ENCODE measurements at places on chromosomes 6 and 20.
A peak's percentile ranks its signal among the peaks of the same experiment; 100 is the strongest.

- H3K4me3 ChIP-seq: no peak overlapping the region
- peaks cover 23% of the 10 kb centered on the region for H3K4me1 ChIP-seq
- H3K27ac ChIP-seq: no peak overlapping the region
- H3K27me3 ChIP-seq: peaks cover 15% of the 10 kb centered on the region
- no peak for DNase-seq
- no peaks in the 10 kb centered on the region for H3K36me3 ChIP-seq
These were observed 11.1 kb upstream of the FOXS1 start for GRCh38 chr20:31856516-31856915.

GRCh38 chr6:66717801-66718200 is 1010.8 kb upstream of the EYS start:
- H3K4me3 ChIP-seq: no peak overlapping the region
- no peak overlapping the region for H3K27ac ChIP-seq
- H3K36me3 ChIP-seq: no peaks in the 10 kb centered on the region
- no peak for DNase-seq
- no peaks in the 10 kb centered on the region for H3K27me3 ChIP-seq

- H3K27me3 ChIP-seq: peaks cover 49% of the 10 kb centered on the region
- H3K4me1 ChIP-seq: no peaks in the 10 kb centered on the region
- DNase-seq: no peak
- H3K36me3 ChIP-seq: no peaks in the 10 kb centered on the region
These were observed 224.4 kb downstream of the UST start for GRCh38 chr6:148971031-148971927.

- H3K4me1 ChIP-seq: peaks cover under 1% of the 10 kb centered on the region
- no peak overlapping the region for H3K27ac ChIP-seq
- no peak overlapping the region for H3K4me3 ChIP-seq
These were observed 143.3 kb downstream of the PRL start for GRCh38 chr6:22153384-22154158.

DNA sequence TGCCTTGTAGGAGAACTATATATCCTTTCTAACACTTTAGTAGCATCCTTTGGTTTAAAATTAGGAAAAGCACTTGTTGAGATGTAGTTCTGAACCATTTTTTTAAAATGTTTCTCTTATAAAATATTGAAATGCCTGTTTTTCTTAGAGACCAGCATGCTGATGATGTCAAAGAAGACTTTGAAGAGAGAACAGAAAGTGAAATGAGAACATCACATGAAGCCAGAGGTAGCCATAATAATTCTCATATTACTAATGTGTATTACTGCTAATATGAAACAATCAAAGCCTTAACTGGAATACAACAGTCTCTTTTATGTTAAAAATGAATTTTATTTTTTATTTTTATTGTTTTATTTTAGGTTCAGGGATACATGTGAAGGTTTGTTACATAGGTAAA is 102.0 kb downstream of the SAMD3 start:
- H3K4me3 ChIP-seq: no peak overlapping the region
- peaks cover 8% of the 10 kb centered on the region for H3K4me1 ChIP-seq
- DNase-seq: no peak
- peaks cover 41% of the 10 kb centered on the region for H3K36me3 ChIP-seq
- H3K27me3 ChIP-seq: no peaks in the 10 kb centered on the region

DNA sequence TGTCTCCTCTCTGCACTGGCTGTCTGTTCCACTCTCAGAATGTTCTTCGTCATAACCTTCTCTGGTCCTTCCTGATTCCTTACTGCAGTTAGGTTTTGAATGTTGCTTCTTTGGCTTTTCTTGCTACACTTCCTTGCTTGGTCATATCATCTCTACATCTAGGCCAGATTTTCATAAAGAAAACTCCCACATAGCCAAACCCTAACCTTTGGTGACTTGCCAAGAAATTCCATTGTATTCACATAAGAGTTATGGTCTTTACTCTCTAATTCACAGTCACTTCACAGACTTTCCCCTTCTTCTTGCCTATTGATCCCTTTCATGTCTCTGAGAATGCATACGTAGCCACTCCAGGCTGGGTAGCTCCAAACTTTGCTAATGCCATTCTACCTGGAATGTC is 41.9 kb upstream of the SIM1 start:
- no peak overlapping the region for H3K27ac ChIP-seq
- no peaks in the 10 kb centered on the region for H3K4me1 ChIP-seq
- no peak overlapping the region for H3K4me3 ChIP-seq
- DNase-seq: no peak
- H3K36me3 ChIP-seq: peaks cover 20% of the 10 kb centered on the region

GRCh38 chr6:96947055-96947454 is 22.5 kb downstream of the KLHL32 start:
- no peaks in the 10 kb centered on the region for H3K27me3 ChIP-seq
- H3K4me3 ChIP-seq: no peak overlapping the region
- H3K4me1 ChIP-seq: peaks cover 6% of the 10 kb centered on the region

GRCh38 chr6:125631165-125631564 is 118.3 kb upstream of the HEY2 start:
- no peaks in the 10 kb centered on the region for H3K36me3 ChIP-seq
- H3K4me1 ChIP-seq: no peaks in the 10 kb centered on the region
- no peak overlapping the region for H3K27ac ChIP-seq
- no peak for DNase-seq
- H3K27me3 ChIP-seq: peaks cover 12% of the 10 kb centered on the region
- no peak overlapping the region for H3K4me3 ChIP-seq

DNA sequence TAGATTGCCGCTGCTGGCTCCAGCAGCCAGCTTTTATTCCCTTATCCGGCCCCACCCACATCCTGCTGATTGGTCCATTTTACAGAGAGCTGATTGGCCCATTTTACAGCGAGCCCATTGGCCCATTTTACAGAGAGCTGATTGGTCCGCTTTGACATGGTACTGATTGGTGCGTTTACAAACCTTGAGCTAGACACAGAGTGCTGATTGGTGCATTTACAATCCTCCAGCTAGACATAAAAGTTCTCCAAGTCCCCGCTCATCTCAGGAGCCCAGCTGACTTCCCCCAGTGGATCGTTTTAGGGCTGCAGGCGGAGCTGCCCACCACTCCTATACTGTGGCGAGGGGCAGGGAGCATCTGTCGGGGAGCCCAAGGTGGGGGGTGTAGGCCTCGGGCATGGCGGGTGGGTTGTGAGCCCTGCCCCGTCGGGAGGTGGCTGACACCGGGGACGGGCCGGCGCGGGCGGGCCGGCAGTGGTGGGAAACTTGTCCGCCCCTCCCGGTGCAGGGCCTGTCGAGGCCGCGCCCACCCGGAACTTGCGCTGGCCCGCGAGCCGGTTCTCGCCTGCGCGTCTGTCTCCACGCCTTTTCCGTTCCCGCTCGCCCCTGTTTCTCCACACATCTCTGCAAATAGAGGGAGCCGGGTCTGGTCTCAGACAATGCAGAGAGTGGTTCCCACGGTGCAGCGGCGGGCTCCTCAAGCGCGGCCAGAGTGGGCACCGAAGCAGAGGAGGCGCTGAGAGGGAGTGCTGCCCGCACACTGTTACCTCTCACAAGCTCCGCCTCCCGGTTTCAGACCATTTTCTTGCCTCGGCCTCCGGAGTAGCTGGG is 86.1 kb upstream of the STMND1 start:
- peak overlapping the region; percentile 53 for H3K27ac ChIP-seq
- H3K36me3 ChIP-seq: peaks cover 3% of the 10 kb centered on the region
- peaks cover 31% of the 10 kb centered on the region for H3K27me3 ChIP-seq
- H3K4me3 ChIP-seq: peak overlapping the region; percentile 63
- peaks cover 17% of the 10 kb centered on the region for H3K4me1 ChIP-seq
- DNase-seq: peak; percentile 63

DNA sequence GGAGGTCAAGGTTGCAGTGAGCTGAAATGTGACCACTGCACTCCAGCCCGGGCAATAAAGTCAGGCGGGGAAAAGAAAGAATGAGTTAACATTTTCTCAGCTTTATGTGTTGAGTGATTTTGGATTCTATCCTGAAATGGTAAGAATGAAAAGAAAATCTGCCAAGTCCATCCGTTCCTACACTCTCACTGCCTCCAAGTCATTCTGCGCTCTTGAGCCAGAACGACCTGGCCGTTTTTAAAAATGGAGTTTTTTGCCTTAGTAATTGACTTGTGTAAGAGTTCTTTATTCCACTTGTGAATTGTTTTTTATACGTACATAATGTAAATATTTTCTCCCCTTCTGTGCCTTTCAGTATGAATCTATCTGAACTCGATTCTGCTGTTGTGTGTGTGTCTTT is 28.7 kb downstream of the DNAJC5 start:
- H3K27ac ChIP-seq: no peak overlapping the region
- no peak overlapping the region for H3K4me3 ChIP-seq
- no peak for DNase-seq
- H3K27me3 ChIP-seq: no peaks in the 10 kb centered on the region
- H3K36me3 ChIP-seq: peaks cover 33% of the 10 kb centered on the region
- H3K4me1 ChIP-seq: peaks cover 7% of the 10 kb centered on the region

DNA sequence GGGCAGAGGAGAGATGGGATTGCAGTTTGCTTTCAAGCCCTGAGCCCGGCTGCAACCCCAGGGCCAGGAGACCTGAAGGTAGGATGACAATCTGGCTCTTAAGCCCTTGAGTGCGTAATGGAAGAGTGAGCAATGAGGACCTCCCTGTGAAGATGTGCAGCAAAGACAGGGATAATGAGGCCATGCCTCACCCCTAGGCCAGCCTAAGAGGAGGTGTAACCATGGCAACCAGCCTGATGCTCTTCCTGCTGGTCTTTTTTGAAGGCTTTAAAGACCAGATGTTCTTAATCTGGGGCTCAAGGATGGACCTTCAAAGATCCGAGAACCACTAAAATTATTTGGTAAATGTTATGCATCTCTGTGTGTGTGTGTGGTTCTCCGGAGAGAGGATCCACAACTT is 8.2 kb downstream of the ARHGAP40 start:
- no peak for DNase-seq
- no peak overlapping the region for H3K4me3 ChIP-seq
- H3K4me1 ChIP-seq: no peaks in the 10 kb centered on the region
- no peaks in the 10 kb centered on the region for H3K36me3 ChIP-seq

- peaks cover 8% of the 10 kb centered on the region for H3K27me3 ChIP-seq
- no peak overlapping the region for H3K27ac ChIP-seq
- H3K4me1 ChIP-seq: no peaks in the 10 kb centered on the region
- no peak overlapping the region for H3K4me3 ChIP-seq
- no peak for DNase-seq
These were observed 8.0 kb upstream of the CST9 start for GRCh38 chr20:23613676-23614075.

- DNase-seq: no peak
- no peak overlapping the region for H3K4me3 ChIP-seq
- no peaks in the 10 kb centered on the region for H3K36me3 ChIP-seq
- no peak overlapping the region for H3K27ac ChIP-seq
- H3K4me1 ChIP-seq: no peaks in the 10 kb centered on the region
These were observed 173.4 kb downstream of the KIF16B start for GRCh38 chr20:16399801-16400200.

GRCh38 chr6:156948807-156949206 is 171.6 kb downstream of the ARID1B start:
- no peak overlapping the region for H3K27ac ChIP-seq
- no peaks in the 10 kb centered on the region for H3K36me3 ChIP-seq
- peaks cover 17% of the 10 kb centered on the region for H3K4me1 ChIP-seq
- no peak for DNase-seq
- H3K27me3 ChIP-seq: no peaks in the 10 kb centered on the region
- no peak overlapping the region for H3K4me3 ChIP-seq

DNA sequence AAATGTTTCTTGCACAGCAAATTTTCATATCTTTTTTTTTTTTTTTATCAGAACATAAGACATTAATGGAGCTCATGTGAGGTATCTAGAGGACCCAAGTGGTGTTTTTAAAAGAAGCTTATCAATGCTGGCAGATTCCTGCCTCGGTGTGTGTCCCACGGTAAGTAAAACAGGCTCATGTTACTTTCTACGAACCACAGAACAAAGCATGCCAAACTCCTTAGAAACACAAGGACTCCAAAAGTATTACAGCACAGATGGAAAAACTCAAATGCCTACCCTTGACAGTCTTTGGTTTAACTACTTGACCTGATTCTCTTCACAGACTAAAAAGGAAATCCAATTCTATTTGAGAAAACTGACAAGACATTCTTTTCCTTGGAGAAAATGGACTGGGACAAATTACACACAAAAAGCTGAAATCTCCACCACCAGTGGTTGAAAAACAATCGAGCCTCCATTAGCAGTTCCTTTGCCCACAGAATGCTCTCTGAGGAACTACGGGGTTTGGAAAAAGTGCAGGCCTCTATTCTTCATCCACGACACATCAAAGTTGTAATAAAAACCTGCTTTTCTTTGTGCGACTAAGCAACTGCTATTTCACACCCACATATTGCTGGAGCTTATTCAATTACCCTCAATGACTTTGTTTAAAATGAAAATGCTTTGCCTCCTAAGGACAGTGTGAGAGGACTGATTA is 5.4 kb downstream of the METTL24 start:
- DNase-seq: no peak
- no peak overlapping the region for H3K4me3 ChIP-seq
- peaks cover 29% of the 10 kb centered on the region for H3K27me3 ChIP-seq
- H3K36me3 ChIP-seq: no peaks in the 10 kb centered on the region
